ENCODE measurements at places on chromosomes 5 and 9. TPM values are rescaled to one million over a fixed set of nuclear protein-coding genes. Genes with fewer than 3 reads are reported as not detected.

The SPINK13 gene
- total RNA-seq = not detected

- DNase-seq = no peak
Measured at GRCh38 chr5:107469485-107470294, 201.0 kb downstream of the EFNA5 start.

GRCh38 chr9:106918825-106919509 lies 56.0 kb downstream of the ZNF462 start:
- DNase-seq = no peak

The EFNA5 gene
- total RNA-seq = 28.5 TPM

- no peak for DNase-seq
Measured at GRCh38 chr5:11407556-11408145, 496.6 kb downstream of the CTNND2 start.

GRCh38 chr5:146904890-146905289 lies 26.3 kb upstream of the PPP2R2B start:
- no peak for DNase-seq

DNA sequence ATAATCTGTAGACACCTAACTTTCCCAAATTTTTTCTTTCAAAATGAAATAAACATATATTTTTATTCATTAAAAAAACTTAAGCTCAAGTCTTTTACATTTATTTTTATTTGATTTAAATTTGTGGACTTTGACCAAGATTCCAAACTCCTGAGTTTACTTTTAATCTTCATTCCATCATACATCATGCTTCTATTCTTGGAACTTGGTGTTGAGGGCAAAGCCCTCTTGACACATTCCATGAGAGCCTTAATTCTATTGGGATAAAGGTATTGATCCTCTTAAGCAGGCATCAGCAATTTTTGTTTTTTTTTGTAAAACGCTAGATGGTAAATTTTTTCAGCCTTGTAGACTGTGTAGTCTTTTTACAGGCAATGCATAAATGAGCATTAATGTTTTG lies 53.6 kb downstream of the FBXO4 start:
- no peak for DNase-seq

DNA sequence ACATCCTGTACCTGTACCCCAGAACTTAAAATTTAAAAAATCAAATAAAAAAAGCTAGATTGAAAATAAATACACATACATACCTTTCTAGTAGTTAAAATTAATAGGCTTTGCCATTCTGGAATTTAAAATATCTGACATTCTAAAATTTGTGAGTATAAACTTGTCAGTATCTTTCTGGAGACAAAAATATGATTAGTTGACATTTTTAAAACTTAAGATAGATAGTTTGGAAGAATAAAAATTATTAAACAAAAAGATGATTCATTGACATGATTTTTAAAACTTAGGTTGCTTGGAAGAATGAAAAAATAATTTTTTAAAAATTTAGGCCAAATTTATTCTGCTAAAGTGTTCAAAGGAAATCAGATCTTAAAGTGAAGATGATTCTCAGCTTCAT lies 43.1 kb downstream of the ISOC1 start:
- no peak for DNase-seq

GRCh38 chr9:123637945-123638634 lies 282.1 kb downstream of the CRB2 start:
- no peak for DNase-seq

The CERCAM gene
- total RNA-seq = 7.8 TPM

DNA sequence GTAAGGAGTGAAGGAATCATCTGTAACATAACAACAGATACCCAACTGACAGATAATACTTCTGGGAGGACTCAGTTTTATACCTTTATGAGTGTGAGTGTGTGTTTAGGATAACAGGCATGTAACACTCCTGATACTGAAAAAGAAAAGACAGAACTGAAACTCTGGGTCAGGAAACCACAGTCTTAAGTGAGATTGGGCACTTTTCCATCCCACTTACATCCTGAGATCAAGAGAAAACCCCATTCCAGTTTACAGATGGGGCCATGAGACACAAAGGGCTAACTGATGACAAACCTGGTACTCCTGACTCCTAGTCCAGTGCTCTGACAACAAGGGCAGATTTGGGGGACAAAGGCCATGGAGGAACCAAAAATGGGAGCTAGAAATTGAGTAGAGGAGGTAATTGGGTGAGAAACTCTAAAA lies 18.0 kb downstream of the IL5 start:
- DNase-seq = no peak

DNA sequence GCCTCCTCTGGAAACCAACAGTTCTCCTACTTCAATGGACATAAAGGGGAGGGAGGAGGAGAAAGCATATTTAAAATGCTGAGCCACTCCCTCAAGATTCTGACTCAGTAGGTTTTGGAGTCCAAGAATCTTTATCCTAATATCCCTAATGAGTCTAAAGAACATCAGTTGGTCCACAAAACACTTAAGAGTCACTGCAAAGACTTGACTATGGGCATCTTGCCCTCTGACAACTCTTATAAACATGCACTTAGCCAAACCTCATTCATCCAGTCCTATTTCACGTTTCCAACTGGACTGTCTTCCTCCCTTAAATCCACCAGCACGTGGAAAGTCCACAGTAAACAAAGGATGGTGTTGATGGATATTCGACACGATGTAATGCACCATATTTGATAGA lies 172.5 kb downstream of the FAM114A2 start:
- no peak for DNase-seq

DNA sequence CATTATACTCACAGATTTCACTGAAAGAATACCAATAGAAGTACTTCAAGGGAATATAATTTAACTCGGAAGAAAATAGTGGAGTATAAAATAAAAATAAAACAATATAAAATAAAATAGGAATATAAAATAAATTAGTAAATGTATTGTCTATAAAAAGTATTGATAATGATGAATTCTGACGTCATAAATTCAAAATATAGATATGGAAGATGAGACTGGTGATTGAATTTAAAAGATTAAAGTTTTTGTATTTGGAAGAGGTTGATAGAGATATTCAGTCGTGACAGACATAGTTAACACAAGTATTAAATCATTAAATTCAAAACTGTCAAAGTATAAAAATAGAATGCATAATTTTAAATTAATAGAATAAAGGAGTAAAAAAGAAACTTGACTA lies 964.9 kb upstream of the C9orf72 start:
- DNase-seq = no peak

- DNase-seq = no peak
Measured at GRCh38 chr5:40396317-40396716, 283.4 kb upstream of the PTGER4 start.

DNA sequence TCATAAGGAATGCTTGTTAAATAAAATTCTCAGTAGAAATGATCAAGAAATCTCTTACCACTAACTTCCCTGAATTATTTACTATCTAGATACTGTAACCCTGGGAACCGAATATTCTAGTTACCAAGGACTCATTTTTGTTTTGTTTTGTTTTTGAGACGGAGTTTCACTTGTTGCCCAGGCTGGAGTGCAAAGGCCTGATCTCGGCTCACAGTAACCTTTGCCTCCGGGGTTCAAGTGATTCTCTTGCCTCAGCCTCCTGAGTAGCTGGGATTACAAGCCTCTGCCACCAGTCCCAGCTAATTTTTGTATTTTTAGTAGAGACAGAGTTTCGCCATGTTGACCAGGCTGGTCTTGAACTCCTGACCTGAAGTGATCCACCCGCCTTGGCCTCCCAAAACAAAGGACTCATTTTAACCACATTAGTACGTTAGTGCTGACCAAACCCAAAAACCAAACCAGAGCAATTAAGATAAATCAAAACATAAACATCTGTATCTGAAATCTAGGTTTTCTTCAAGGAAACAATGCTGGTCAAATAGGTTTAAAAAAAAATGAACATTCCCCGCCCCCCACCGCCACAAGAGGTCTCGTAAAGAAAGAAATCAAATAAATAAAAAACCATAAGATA lies 3.7 kb downstream of the TXN start:
- DNase-seq = no peak

Data from Right ventricle myocardium inferior (tissue), 1 donor.